ENCODE measurements at places on chromosomes 5 and 9. TPM values are rescaled to one million over a fixed set of nuclear protein-coding genes. Genes with fewer than 3 reads are reported as not detected.

GRCh38 chr5:27769748-27770402, 731.5 kb upstream of the CDH9 start:
- H3K4me1 ChIP-seq, result no peaks in the 10 kb centered on the region
- H3K27ac ChIP-seq, result no peak overlapping the region
- no peaks in the 10 kb centered on the region for H3K36me3 ChIP-seq

- no peak for DNase-seq
- H3K27me3 ChIP-seq, result peaks cover 8% of the 10 kb centered on the region
- no peak overlapping the region for H3K27ac ChIP-seq
- peaks cover 1% of the 10 kb centered on the region for H3K4me1 ChIP-seq
Observed at GRCh38 chr5:54915466-54916027, 69.8 kb downstream of the ESM1 start.

DNA sequence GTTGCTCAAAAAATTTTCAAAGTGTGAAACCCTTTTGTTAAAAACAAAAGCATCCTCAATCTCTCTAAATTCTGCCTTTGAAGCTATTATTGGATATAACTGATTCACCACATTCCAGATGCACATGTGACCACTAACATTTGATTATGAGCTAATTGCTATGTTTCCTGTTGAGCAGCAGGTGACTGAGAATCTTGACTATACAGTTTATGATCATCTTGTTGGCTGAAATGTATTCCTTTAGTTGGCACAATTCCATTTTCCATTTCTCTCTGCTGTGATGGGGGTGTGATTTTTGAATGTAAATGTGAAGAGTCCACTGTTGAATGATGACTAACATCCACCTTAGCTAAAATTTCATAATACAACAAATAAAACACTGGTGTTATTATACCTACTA, 10.7 kb downstream of the LYSMD3 start:
- peak overlapping the region; percentile 30 for H3K27ac ChIP-seq
- no peaks in the 10 kb centered on the region for H3K27me3 ChIP-seq
- H3K36me3 ChIP-seq, result peaks cover 62% of the 10 kb centered on the region

GRCh38 chr9:117434566-117434965, 19.7 kb upstream of the ASTN2 start:
- H3K4me1 ChIP-seq, result no peaks in the 10 kb centered on the region
- H3K27ac ChIP-seq, result no peak overlapping the region
- no peaks in the 10 kb centered on the region for H3K27me3 ChIP-seq
- no peak overlapping the region for H3K4me3 ChIP-seq

GRCh38 chr5:43044181-43044914, 4.2 kb upstream of the ANXA2R start:
- H3K27me3 ChIP-seq, result no peaks in the 10 kb centered on the region
- peak overlapping the region; percentile 19 for H3K27ac ChIP-seq
- peak overlapping the region; percentile 19 for H3K4me3 ChIP-seq
- H3K4me1 ChIP-seq, result peaks cover 36% of the 10 kb centered on the region
- H3K36me3 ChIP-seq, result peaks cover 17% of the 10 kb centered on the region

DNA sequence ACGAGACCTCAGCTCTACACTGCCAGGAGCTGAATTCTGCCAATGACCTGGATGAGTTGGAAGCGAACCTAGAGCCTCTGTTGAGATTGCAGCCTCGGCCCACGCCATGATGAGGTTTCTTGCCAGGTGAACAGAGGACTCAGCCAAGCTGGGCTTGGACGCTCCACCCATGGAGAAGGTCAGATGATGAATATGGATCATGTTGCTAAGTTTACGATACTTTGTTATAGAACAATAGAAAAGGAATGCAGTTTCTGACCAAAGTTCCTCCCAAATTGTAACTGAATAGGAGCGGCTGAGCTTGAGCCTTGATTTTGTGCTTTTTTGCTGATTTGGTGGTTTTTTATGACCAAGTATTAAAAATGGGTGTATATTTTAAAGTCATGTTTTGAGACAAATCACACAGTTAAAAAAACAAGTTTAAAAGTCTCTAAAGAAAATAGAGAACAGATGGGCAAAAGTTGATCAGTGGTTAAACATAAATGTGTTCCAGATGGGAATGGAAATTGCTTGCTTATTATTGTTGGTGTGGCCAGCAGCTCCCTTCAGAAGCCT, 32.9 kb downstream of the ROPN1L start:
- no peaks in the 10 kb centered on the region for H3K4me1 ChIP-seq
- H3K27ac ChIP-seq, result no peak overlapping the region
- H3K4me3 ChIP-seq, result no peak overlapping the region
- no peaks in the 10 kb centered on the region for H3K27me3 ChIP-seq
- no peaks in the 10 kb centered on the region for H3K36me3 ChIP-seq
- DNase-seq, result no peak

Gene CHSY3
- not detected for total RNA-seq

Gene GPX3
- total RNA-seq, result not detected

Gene CDH18
- total RNA-seq, result not detected

Gene TUSC1
- total RNA-seq, result not detected

Gene ADAMTS2
- total RNA-seq, result not detected
